ENCODE measurements at places on chromosomes 2 and 18.

- no peak for DNase-seq
Measured at GRCh38 chr2:171469176-171469575, 35.1 kb downstream of the DCAF17 start.

GRCh38 chr2:127049927-127050802 lies 56.8 kb downstream of the BIN1 start:
- DNase-seq, result peak; percentile 26

DNA sequence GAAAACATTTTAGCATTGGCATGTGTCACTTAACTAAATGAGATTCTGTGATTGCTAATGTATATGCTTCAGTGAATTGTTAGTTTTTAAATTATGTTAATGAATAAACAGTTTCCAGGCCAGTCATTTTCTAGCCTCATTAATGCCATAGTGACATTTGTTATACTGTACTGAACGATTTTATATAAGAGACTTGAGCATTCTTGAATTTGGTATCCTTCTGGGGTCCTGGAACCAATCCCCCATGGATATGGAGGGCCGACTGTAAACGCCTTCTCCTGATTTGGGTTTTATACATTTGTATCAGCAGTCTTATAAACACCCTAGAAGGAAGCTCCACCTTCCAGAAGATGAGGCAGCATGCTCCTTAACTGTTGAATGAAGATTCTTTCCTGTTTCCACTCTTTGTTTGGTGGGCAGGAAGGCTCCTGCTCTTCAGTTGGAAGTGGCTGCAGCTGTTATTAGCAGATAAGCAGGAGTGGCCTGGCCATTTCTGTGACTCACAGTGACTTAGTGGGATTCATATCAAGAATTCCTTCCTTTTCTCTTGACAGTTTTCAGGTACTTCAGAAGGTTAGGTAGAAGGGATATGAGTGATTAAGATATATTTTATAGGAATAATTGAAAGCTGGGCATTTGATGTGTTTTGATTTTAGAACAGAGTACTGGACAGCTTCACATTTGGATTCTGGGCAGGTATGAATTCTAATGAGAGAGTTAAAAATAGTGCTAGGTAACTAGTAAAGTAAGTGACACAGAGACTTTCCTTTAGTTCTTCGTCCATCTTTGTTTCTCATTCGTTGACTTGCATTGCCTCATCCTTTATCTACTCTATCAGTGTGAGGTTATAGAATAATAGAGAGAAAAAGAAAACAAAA lies 124.9 kb downstream of the PLCL1 start:
- DNase-seq, result no peak

- DNase-seq, result no peak
Measured at GRCh38 chr2:20452551-20452950, 5.7 kb downstream of the RHOB start.

DNA sequence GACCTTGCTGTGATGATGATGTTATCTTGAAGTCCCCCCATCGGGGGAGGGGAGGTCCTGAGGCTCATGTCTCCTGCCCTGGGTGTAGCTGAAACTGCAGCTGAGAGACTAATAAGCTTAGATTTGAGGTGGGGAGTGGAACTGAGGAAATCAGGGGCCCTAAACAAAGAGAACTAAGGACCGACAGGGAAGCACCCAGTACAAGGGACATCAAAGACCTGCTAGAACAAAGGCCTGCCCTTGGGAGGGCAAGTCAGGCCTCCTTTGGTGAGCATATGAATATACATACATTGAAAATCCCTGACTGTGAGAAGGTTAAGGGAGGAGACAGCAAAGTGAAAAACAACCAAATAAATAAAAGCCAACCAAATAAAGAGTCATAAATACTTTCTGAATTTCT lies 1132.5 kb upstream of the CELF4 start:
- peak; percentile 0 for DNase-seq

DNA sequence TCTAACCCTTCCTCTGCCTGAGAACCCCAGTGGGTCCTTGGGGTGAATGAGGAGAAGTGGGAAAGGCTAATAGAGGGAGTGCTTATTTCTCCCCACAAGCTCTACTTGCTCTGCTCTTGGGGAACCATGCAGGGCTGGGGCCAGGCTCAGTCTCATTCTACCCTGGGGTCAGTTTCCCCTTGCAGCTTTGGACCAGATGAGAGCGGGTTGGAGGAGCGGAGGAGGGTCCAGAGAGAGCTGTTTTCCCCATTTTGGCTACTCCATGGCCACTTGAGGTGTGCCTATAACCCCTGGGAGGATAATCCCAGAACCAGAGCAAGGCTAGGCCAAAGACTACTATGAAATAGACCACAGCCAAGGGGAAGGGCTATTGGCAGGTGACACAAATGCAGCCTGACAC lies 29.6 kb downstream of the PLB1 start:
- no peak for DNase-seq

- DNase-seq, result no peak
Measured at GRCh38 chr2:37052600-37053332, 31.4 kb downstream of the HEATR5B start.

DNA sequence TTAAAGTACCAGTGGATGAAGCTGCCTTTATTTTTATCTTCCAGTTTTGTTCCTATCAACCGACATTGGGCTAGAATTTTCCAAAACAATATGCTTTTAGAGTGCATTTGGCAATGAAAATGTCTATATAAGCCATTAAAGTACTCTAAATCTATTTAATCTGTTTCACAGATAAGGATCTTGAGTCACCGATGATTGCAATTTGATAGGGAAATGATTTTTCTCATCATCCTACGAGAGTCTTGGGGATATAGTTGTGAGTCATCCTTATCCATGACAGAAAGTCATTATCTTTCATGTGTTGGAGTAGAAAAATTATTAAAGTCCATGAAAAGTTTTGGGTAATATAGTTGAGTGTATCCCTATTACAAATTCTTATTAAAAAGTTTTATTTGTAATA lies 26.1 kb downstream of the SLC39A10 start:
- no peak for DNase-seq

- DNase-seq, result no peak
Measured at GRCh38 chr2:42944779-42945415, 152.5 kb upstream of the HAAO start.

Data from NK-92 treated with Interleukin-12 subunit alpha and Interleukin-12 subunit beta, amount 100 ng/mL, for 24 hours (cell line).